ENCODE measurements at places on chromosomes 6 and 20.

DNA sequence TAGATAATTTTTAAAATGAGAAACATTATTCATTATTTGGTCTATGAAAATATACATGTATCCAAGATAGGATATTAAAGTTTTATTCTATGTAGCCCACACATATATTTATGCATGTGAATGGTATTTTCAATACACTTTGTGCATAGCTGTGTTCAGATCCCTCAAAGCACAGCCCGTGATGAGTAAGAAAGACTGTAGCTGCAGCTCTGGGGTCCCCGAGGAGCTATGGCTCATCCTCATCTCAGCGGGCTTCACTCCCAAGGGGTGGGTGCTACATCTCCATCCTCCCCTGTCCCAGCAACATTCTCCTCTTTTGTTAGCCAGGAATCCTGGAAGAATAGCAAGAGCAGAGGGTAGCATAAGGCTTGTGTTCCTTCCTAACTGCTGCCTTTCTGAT lies 130.8 kb downstream of the SAMD5 start:
- DNase-seq, result no peak

DNA sequence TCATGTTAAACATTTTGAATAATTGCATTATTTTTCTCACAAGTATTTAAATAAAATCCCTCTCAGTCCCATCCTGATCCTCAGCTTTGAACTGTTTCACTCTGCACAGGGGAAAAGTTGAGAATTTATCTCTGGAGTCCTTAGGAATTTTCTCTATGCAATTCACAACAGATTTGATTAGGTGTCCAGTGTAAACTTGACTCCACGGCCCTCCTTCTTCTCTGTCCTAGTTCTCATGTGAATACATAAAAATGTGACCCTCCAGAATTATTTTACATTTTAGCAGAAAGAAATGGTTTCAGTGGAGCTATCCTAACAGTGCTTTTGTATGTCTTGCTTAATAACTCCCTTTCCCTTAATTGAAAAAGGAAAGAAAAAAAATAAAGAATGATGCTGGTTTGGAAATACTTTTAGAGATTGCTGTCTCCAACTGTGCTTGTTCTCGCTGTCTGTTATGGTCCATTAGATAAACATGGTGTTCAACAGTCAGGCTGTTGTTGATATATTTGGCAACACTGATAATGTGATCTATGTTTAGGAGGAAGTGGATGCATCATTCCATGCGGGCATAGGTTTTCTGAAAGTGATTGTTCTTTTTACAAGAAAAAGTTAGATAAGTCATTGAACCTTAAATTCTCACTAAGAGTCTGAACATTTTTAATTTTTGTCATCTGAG lies 599.4 kb upstream of the CITED2 start:
- no peak for DNase-seq

- DNase-seq, result peak; percentile 72
Measured at GRCh38 chr6:41846666-41847237, 48.4 kb downstream of the USP49 start.

GRCh38 chr6:85065831-85066230 lies 301.4 kb upstream of the TBX18 start:
- DNase-seq, result no peak

DNA sequence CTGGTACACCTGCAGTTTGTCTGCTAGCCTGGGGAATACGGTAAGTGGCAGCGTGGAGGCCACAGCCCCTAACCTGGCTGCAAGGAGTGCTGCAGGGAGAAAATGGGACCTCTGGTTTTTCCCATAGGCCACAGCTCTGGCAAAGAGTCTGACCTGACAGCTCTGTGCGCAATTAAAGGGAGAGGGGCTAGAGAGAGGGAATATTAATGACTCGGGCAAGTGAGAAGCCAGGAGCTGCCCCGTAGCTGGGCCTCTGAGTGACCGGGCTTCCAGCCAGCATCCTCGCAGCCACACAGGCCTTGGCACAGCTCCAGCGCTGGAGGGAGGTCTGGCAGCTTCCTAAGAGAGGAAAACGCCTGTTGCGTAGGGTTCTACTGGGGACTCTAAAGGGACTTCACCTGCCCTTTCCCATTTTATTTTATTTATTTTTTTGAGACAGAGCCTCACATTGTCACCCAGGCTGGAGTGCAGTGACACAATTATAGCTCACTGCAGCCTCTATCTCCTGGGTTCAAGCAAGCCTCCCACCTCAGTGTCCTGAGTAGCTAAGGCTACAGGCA lies 18.2 kb upstream of the OCSTAMP start:
- no peak for DNase-seq

DNA sequence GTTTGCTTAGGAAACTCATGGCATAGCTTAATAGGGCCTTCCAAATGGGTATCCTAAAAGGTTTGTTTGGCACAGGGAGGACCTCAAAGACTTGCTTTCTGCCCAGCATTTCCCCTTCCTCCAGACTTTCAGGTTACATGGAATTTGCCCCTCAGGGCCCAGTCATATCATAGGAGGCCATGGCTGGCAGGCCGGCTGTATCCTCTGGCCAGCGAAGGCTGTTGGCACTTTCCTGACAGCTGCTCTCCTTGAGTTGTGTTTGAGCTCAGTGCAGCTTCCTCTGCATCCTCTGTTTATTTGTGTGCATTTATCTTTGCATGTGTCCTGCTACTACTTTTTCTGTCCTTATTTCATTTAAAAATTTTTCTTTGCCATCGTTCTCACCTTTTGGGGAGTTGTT lies 90.9 kb downstream of the ANKS1A start:
- DNase-seq, result no peak

Data from colonic mucosa (tissue), 4 donors.